Temporal lobe (tissue), 4 donors: ENCODE measurements at places on chromosomes 12 and 14. TPM values are rescaled to one million over a fixed set of nuclear protein-coding genes. Genes with fewer than 3 reads are reported as not detected.

Gene RASSF9
- total RNA-seq, result 1.2 TPM

Gene KRT71
- total RNA-seq, result 0.25 TPM

Gene NAA30
- total RNA-seq, result 46.2 TPM

Gene SDR9C7
- 0.25 TPM for total RNA-seq

Gene PRR4
- 0.98 TPM for total RNA-seq

Gene SLC17A8
- 2.0 TPM for total RNA-seq

Gene DUSP6
- 23.4 TPM for total RNA-seq

Gene PZP
- total RNA-seq, result under 0.01 TPM

Gene TMCC3
- total RNA-seq, result 11.8 TPM

Gene MUCL1
- not detected for total RNA-seq

Gene CEBPE
- total RNA-seq, result not detected

Gene PRPF39
- 38.8 TPM for total RNA-seq

Gene ENDOU
- total RNA-seq, result not detected

Gene NID2
- total RNA-seq, result 11.8 TPM

Gene PRPF40B
- 13.8 TPM for total RNA-seq

Gene PMCH
- total RNA-seq, result not detected

Gene CHGA
- 30.2 TPM for total RNA-seq

Gene IL25
- total RNA-seq, result not detected

Gene RNASE2
- 0.49 TPM for total RNA-seq

Gene TEX52
- not detected for total RNA-seq

Gene KRT7
- not detected for total RNA-seq

Gene EML1
- total RNA-seq, result 110 TPM

Gene DDN
- 11.1 TPM for total RNA-seq

Gene SENP1
- 25.1 TPM for total RNA-seq
